ENCODE measurements at places on chromosomes 6 and 20. TPM values are rescaled to one million over a fixed set of nuclear protein-coding genes. Genes with fewer than 3 reads are reported as not detected.
A peak's percentile ranks its signal among the peaks of the same experiment; 100 is the strongest.

DNA sequence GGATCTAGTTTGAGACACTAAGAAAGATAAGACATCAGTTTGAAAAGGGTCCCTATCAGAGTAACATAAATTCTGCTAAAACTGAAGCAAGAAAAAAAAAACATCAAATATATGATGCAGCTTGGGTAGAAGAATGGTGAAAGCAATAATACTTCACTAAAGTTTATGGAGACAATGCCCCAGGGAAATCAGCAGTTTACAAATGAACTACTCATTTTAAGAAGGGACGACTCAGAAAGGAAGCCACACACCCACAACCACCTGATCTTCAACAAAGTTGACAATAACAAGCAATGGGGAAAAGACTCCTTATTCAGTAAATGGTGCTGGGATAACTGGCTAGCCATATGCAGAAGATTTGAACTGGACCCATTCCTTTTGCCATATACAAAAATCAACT, 143.5 kb downstream of the TPBG start:
- no peaks in the 10 kb centered on the region for H3K27me3 ChIP-seq
- no peak overlapping the region for H3K4me3 ChIP-seq
- DNase-seq, result peak; percentile 8
- H3K27ac ChIP-seq, result peak overlapping the region; percentile 84
- H3K4me1 ChIP-seq, result peaks cover 13% of the 10 kb centered on the region

- H3K36me3 ChIP-seq, result no peaks in the 10 kb centered on the region
- no peak overlapping the region for H3K4me3 ChIP-seq
- no peak overlapping the region for H3K27ac ChIP-seq
- H3K4me1 ChIP-seq, result no peaks in the 10 kb centered on the region
- H3K27me3 ChIP-seq, result 0 out of 2 replicates have a peak, but pooled peaks cover 7% of the 10 kb centered on the region
Observed at GRCh38 chr20:63406617-63407245, 45.6 kb upstream of the CHRNA4 start.

- peaks cover 5% of the 10 kb centered on the region for H3K4me1 ChIP-seq
- DNase-seq, result no peak
Observed at GRCh38 chr20:1207293-1207878, 4.1 kb downstream of the C20orf202 start.

DNA sequence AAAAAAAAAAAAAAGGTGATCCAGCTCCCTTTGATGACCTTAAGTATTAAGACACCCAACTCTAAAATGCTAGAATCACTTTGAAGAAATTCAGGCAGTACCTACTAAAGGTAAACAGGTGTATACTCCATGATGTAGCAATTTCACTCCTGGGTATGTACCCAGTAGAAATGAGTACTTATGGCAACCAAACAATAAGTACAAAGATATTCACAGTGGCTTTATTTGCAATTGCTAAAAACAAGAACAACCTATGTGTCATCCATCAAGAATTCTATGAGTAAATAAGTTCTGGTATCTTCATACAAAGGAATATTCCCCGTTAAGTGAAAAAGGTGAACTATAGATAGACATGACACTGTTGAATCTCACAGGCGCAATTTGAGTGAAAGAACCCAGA, 29.4 kb downstream of the MDGA1 start:
- H3K4me3 ChIP-seq, result no peak overlapping the region
- DNase-seq, result peak; percentile 82
- H3K36me3 ChIP-seq, result no peaks in the 10 kb centered on the region

DNA sequence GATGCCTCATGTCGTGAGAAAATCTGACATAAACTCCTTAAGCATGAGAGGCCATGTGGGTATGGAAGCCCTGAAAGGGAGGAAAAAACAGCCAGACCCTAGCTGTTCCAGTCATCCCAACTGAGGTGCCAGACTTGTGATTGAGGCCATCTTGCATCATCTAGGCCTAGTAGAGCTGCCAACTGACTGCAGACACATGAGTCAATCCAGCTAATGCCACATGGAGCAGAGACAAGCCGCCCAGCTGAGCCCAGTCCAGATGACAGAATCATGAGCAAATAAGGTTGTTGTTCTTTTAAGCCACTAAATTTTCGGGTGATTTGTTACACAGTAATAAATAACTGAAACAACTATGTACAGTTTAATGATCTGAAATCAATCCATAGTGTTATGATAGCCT, 680.9 kb downstream of the MAFB start:
- no peak overlapping the region for H3K27ac ChIP-seq
- no peaks in the 10 kb centered on the region for H3K36me3 ChIP-seq
- DNase-seq, result no peak
- no peak overlapping the region for H3K4me3 ChIP-seq

GRCh38 chr6:45970326-45970725, 45.3 kb downstream of the CLIC5 start:
- no peak overlapping the region for H3K4me3 ChIP-seq
- no peak overlapping the region for H3K27ac ChIP-seq
- no peaks in the 10 kb centered on the region for H3K27me3 ChIP-seq
- no peaks in the 10 kb centered on the region for H3K36me3 ChIP-seq
- H3K4me1 ChIP-seq, result peaks cover 15% of the 10 kb centered on the region
- DNase-seq, result no peak

GRCh38 chr6:35686436-35686835, 2.3 kb downstream of the FKBP5 start:
- H3K4me1 ChIP-seq, result peaks cover 7% of the 10 kb centered on the region
- no peak overlapping the region for H3K27ac ChIP-seq
- no peaks in the 10 kb centered on the region for H3K36me3 ChIP-seq
- H3K27me3 ChIP-seq, result no peaks in the 10 kb centered on the region

DNA sequence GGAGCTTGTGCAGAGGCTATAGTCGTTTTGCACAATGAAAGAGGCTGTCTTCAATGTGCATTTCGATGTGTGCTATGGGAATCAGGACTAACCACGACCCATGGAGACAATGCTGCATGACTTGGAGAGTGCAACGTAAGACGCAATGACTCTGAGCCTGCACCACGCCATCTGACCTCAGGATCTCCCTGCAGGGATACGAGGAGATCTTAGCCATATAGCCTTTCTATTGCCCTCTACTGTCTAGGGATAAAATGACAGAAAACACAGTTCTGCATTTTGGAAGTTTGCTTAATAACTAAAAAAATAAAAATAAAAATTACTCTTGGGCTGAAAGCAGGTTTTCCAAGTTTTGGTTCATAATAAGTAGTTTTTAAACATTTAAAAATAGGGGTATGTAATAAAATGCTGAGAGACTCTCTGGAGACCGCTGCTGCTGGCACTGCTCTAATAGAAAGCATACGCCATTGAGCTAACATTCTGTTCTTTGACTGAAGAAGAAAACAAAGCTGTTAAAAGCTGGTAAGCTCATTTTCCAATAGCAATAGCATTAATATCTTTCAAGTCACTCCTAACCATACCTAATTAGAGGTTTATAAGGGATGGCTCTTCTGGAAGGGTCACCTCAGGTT, 87.2 kb downstream of the PDE7B start:
- H3K36me3 ChIP-seq, result no peaks in the 10 kb centered on the region
- H3K4me1 ChIP-seq, result peaks cover 41% of the 10 kb centered on the region
- no peaks in the 10 kb centered on the region for H3K27me3 ChIP-seq
- H3K27ac ChIP-seq, result no peak overlapping the region
- H3K4me3 ChIP-seq, result no peak overlapping the region

DNA sequence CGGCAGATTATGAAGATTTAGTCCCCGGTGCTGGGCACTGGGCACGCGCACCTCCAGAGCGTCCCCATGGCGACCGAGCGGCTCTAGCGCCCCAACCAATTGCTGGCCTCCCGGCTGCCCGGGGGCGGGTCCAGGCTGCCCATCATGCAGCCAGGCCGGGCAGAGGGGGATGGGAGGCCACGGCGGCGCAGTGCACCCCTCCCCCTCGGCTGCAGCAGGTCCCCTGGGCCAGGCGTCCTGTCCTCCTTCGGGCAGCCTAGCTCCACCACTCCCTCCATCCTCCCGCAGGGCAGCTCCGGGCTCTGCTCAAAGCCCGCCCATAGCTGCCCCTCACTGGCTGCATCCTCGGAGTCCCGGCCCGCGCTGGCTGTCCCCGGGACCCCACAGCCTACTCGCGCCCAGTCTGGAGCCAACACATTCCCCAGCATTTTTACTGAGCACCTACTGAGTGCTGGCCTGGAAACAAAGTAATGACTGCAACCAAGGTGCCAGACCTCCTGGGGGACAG, 99.4 kb downstream of the ASXL1 start:
- peak; percentile 68 for DNase-seq
- peaks cover 3% of the 10 kb centered on the region for H3K4me1 ChIP-seq
- H3K27ac ChIP-seq, result no peak overlapping the region
- H3K27me3 ChIP-seq, result no peaks in the 10 kb centered on the region
- H3K36me3 ChIP-seq, result no peaks in the 10 kb centered on the region

DNA sequence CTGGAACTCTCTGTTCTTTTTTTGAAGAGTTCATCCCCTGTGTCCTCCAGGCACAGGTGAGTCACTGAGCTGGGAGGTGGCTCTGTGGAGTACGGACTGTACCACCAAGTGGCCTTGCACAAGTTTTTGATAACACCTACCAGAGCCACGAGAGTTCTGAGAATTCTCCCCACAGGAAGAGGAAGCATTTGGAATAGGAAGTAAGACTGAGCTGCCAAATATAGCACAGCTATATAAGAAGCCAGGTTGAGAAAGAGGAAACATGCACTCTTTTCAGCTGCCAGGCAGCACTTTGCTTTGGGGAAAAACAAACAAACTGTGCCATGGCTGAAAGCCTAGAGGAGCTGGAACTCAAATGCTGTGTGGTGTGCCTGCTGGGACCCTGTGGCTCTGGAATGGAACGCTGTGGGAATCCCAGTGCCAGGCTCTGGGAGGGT, 70.8 kb upstream of the RIPOR2 start:
- H3K27ac ChIP-seq, result no peak overlapping the region
- H3K27me3 ChIP-seq, result no peaks in the 10 kb centered on the region
- peak; percentile 46 for DNase-seq
- no peak overlapping the region for H3K4me3 ChIP-seq
- H3K36me3 ChIP-seq, result no peaks in the 10 kb centered on the region

DNA sequence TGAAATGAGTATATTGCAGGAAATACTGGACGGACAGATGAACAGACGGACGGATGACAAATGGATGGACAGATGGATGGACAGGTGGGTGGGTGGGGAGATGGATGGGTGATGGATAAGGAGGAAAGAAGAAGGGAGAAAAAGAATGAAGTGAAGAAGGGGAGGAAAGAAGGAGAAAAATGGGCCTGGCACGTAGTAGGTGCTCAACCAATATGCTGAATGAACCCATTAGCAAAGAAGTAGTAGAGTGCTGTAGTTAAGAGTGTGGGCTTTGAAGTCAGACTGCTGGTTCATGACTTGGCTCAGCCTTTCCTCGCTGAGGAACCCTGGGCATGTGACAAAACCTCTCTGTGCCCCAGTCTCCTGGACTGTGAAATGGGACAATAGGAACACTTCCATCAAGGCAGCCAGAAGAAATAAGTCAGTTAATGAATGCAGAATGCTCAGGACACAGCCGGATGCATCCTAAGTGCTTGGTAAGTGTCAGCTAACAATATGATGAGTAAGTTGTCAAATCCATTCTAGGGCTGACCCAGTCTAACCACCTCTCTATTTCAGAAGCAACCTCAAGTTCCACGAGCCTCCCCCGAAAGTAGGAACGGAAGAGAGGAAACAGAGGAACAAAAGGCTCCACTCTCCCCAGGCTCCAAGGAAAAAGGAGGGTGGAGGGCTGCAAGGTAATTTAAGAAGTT, 37.9 kb downstream of the PREX1 start:
- H3K4me3 ChIP-seq, result no peak overlapping the region
- no peaks in the 10 kb centered on the region for H3K27me3 ChIP-seq
- no peak overlapping the region for H3K27ac ChIP-seq
- no peaks in the 10 kb centered on the region for H3K36me3 ChIP-seq
- no peak for DNase-seq

- H3K27me3 ChIP-seq, result no peaks in the 10 kb centered on the region
- H3K4me3 ChIP-seq, result no peak overlapping the region
Observed at GRCh38 chr6:43766964-43767461, 3.0 kb upstream of the VEGFA start.

DNA sequence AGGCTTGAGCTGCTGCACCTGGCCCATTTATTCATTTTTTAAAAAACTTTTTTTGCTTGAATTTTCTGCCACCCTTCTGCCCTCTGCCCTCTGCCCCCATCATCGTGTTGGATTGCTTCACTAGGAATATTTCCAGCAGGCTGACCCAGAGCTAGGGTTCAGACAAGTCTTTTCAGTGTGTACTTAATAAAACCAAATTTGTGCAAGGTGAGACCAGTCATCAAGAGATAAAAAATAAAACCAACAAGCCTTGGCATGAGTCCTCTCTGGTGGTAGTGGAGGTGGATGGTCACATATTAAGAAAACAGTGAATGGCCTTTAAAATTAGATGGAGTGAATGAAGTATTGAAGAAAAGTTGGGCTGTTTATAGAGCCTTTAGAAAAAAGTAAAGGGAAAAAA, 239.6 kb downstream of the CDKAL1 start:
- H3K27me3 ChIP-seq, result no peaks in the 10 kb centered on the region
- H3K4me1 ChIP-seq, result no peaks in the 10 kb centered on the region
- H3K27ac ChIP-seq, result no peak overlapping the region

GRCh38 chr6:154602296-154602695, 91.8 kb upstream of the CNKSR3 start:
- no peaks in the 10 kb centered on the region for H3K27me3 ChIP-seq
- H3K4me1 ChIP-seq, result no peaks in the 10 kb centered on the region
- H3K27ac ChIP-seq, result no peak overlapping the region

DNA sequence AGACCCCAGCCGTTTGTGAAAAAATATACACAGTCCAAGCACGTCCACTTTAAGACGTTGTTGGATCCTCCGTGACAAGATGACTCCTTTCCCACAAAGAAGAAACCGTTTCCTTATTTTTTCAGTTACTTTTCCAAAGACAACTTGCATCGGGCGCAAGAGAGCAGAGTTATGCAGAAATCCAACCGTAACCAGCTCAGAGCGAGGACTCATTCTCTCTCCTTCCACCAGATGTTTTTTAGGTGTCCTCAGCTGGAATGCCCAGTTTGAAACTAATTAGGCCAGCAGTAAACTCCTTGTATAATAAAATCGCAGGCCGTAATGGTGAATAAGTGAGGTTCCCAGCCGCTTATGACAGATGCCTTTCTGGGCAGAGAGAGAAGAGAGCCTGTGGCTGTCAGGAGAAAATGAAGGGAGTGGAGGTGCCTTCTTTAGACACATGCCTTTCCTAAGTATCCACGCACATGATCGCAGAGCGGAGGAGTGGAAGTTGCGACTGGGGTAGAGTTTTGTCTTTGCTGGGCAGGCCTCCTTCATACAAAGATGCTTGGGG, 2.8 kb downstream of the EYA2 start:
- DNase-seq, result no peak
- H3K27ac ChIP-seq, result no peak overlapping the region
- H3K4me1 ChIP-seq, result no peaks in the 10 kb centered on the region
- no peak overlapping the region for H3K4me3 ChIP-seq
- peaks cover 93% of the 10 kb centered on the region for H3K27me3 ChIP-seq

GRCh38 chr6:169933839-169934698, 182.6 kb downstream of the ERMARD start:
- H3K27me3 ChIP-seq, result no peaks in the 10 kb centered on the region
- DNase-seq, result peak; percentile 40
- H3K4me3 ChIP-seq, result no peak overlapping the region
- no peaks in the 10 kb centered on the region for H3K36me3 ChIP-seq
- peaks cover 15% of the 10 kb centered on the region for H3K4me1 ChIP-seq
- H3K27ac ChIP-seq, result no peak overlapping the region

GRCh38 chr6:39102821-39103136, 12.2 kb downstream of the SAYSD1 start:
- no peaks in the 10 kb centered on the region for H3K4me1 ChIP-seq
- no peak overlapping the region for H3K27ac ChIP-seq
- no peak for DNase-seq
- H3K36me3 ChIP-seq, result no peaks in the 10 kb centered on the region
- no peaks in the 10 kb centered on the region for H3K27me3 ChIP-seq

CST1 gene
- total RNA-seq, result 0.92 TPM

BAK1 gene
- 15.1 TPM for total RNA-seq

NEURL2 gene
- 3.7 TPM for total RNA-seq

TMEM242 gene
- 7.9 TPM for total RNA-seq

KPNA5 gene
- 4.9 TPM for total RNA-seq

All from PC-3 (cell line).